Activated naive CD8-positive, alpha-beta T cell treated with anti-CD3 and anti-CD28 coated beads, Interleukin-2, amount 10 ng/mL, durations not matched to agents 7 days and 5 days (primary cell): ENCODE measurements at places on chromosomes 3 and 15.

DNA sequence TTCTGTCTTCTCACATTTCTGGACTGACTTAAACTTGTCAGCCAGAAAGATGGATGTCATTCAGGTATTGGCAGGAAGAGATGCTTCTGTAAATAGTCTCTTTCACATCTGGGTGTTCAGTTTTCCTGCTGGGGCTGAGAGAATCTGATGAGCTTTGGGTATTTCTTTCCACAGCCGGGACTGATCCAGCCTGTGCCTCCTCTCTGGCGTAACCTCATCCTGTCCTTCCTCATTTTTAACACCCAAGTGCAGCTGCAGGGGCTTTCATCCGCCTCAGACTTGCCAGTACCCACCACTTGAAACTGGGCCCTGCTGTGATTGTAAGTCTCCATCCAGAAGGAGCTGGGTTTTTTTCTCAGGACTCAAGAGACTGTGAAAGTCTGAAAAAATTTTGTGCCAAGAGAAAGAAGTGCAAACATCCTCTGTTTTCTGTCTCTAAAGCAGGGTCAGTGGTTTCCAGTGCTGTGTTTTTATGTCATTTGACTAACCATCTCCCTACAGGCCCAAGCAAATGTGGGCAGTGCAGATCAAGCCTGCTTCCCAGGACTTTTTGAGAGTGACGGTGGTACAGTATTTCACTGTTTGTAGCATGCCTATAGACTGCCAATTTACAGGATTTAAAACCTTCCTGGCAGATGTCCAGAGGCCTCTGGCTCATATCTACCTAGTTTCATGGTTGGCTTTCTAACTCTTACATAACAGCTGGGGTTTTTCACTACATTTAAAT is 342.7 kb downstream of the PTPRG start:
- no peak for DNase-seq

DNA sequence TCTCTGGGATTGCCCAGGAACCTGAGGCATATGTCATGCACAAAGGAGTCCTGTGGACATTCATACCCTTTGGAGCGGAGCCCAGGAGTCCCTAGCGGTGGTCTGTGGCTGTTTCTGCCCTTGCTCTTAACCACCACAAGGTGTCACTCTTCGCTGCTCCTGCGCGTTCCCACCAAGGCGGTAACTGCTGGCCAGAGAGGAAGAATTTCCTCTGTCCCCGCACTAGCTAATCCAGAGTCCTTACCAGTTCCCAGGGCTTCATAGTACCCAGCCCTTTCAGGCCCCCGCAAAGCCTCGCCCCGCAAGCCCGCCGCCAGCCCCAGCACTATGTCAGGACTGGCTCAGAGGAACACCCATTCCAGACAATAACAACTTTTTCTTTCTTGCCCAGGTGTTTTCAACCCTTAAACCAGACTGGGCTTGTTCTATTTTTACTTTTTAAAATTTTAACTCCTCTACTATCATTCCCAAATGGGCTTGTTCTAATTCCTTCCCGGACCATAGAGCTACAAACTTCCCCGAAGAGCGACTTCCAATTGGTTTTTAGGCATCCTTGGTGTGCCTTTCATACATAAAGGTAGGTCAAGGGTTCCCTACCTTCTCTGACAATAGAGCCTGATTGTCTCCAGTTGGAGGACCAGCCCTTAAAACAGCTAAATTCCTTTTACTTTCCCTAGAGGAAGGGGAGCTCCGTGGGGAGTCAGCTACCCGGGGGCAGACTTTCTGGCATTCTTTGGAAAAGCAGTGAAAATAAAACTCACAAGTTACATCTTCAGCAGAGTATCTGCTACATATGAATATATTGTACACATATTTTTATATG is 31.8 kb upstream of the ZNF774 start:
- DNase-seq, result peak; percentile 64

DNA sequence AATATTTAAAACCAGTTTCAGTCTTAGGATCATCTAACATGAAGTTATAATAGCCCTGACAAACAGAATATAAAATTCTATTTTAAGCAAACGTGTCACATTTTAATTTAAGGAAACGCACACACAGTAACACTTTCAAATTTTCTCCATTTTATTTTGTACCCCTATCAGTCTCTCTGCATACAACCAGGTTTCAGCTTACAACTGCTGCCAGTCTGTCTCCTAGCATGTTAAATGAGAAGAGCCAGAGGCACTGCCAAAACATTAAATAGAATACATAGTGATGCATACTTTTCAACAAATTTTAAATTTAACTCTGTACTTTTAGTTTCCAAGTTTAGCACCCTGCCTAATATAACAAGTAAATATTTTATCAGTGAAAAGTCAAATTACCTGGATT is 60.8 kb downstream of the UACA start:
- DNase-seq, result no peak

- DNase-seq, result no peak
Measured at GRCh38 chr3:160330109-160330508, 68.9 kb downstream of the IFT80 start.

DNA sequence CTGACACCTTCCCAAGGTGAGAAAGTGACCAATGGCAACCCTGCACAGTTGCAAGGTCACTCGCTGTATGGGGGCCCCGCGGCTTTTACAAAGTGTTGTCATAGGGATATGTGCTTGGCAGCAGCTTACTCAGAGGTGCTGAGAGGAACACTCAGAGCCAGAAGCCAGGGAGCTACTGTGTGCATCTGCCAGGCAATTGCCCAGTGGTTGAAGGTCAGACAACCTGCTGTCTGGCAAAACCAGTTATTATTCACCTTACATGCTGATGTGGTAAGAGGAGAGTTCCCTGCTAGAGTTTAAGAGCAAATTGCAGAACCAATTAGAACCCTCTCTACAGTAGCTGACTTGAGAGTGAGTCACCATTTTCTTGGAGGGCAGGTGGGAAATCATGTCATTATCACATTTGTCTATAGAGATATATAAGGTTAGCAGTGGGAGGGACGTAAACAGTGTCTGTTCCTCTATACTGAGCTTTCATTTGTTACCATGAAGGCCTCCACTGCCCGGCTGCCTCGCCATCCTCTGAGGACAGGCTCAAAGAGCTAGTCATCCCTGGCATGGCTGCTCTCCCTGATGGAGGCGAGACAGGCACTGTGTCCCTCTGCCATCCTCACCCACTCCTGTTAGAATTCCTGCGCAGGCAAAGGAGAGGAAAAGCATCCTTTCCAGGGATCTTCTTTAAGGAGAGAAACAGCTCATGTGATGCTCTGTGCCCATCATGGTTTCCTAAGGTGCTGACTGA is 274.4 kb downstream of the PLCL2 start:
- no peak for DNase-seq
